ENCODE measurements at places on chromosomes 2 and 18.
A peak's percentile ranks its signal among the peaks of the same experiment; 100 is the strongest.

DNA sequence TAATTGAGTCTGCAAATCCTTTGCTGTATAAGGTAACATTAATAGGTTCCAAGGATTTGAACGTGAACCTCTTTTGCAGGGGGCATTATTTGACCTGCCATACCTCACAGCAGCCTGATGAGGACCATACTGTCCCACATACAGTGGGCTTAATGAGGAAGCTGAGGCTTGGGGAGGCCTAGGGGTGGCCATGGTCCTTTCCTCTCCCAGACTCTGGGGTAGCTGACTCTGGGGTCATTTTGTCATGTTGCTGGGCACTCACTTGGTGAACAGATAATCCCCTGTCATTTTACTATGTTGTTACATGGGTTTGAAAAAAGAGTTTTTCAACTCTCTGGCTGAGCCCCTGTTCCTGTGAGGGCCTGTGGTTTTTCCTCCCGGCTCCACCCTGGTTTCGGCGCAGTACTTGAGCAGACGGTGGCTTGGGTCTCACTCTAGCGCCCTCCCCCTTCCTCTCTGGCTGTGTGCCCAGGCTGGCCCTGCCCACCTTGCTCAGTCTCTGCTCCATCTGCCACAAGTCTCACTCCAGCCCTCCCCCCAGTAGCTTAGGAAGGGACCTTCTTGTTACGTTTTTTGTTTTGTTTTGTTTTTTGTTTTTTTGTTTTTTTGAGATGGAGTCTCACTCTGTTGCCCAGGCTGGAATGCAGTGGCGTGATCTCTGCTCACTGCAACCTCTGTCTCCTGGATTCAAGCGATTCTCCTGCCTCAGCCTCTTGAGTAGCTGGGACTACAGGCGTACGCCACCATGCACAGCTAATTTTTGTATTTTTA is 21.0 kb downstream of the INPP4A start:
- DNase-seq: peak; percentile 83

DNA sequence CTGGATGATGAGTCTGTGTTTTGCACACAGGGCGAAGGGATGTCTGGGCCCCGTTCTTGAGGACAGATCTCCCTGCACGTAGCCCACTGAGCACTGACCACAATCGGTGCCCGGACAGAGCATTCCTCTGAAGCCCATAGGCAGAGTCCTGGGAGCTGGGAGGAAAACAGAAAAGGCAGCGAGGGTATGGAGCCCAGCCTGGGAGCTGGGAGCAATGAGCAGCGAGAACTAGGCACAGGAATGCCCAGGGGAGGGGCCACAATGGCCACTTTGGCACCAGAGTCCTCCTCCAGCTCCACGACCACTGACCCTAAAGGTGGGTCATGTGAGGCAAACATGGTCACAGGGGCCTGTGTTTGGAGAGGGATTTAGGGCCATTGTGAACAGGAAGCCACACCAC is 333.9 kb downstream of the EIPR1 start:
- DNase-seq: no peak

DNA sequence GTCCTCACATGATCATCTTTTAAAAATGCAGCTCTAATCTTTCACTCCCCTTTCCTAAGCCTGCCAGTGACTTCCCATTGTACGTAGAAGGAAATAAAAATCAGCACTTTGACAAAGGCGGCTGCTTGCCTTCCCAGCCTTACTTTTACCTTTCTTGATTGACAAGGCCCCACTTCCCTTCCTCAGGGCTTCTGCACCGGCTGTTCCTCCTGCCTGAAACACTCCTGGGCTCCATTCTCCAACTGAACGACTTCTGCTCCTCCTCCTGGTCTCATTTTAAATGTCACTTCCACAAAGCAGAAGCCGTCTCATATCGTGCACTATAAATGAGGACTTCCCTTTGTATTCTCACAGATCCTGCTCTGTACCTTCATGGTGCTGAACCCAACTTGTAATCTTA is 56.1 kb downstream of the OSBPL6 start:
- no peak for DNase-seq

- DNase-seq: no peak
Measured at GRCh38 chr2:219406861-219407230, 11.3 kb upstream of the DES start.

DNA sequence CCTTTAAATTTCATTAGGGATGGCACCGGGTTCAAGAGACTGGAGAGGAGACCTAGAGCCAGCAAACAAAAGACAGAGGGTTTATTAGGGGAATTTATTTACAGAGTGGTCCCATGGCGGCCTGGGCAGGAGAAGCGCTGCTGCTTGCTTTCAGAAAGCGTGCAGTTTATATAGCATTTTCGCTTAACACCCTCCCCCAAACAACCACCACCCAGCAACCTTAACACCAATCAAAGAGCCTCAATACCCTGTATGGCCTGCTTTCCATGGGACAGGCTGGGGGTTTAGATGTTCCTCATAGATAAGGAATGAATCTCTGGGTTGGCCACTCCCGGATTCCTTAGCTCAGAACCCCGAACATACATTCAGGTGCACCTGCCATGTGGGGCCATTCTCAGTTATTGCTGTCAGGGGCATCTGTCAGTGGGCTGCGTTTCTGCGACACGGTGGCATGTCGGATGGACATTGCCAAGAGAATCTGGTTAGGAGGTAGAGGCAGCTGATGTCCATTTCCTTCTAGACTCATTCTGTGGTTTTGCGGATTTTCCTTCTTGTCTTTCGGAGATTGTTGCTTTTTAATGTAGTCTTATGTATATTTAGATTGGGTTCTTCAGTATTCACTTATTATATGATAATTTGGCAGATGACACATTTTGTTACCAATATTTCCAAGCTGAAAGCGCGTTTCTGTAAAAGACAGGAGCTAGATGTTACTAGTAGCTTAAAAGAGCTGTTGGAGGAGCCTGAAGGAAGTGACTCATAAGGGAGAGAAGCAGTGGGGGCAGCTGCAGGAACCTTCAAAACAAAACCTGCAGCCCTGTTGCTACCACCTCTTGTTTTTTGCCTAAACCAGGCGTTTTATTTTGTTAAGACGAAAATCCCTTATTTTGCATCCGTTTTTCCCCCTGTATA is 7.2 kb downstream of the AGAP1 start:
- DNase-seq: peak; percentile 25

DNA sequence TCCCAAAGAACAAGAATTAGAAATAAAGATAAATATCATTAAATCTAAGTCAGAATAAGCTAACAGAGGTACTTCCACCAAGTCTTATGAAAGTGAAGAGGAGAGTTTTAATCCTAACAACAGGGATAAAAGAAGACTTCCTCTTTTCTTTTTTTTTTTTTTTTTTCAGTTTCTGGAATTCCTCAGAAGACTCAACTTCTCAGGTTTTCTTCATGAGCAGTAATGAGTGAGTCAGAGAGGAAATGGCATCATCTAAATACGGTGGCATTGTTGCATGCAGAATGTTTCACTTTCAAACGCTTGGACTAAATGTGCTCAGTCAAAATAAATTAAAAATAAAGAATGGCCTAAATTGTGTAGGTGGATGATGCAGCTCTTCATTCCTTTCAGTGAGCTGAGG is 45.6 kb upstream of the ARHGAP15 start:
- peak; percentile 15 for DNase-seq

DNA sequence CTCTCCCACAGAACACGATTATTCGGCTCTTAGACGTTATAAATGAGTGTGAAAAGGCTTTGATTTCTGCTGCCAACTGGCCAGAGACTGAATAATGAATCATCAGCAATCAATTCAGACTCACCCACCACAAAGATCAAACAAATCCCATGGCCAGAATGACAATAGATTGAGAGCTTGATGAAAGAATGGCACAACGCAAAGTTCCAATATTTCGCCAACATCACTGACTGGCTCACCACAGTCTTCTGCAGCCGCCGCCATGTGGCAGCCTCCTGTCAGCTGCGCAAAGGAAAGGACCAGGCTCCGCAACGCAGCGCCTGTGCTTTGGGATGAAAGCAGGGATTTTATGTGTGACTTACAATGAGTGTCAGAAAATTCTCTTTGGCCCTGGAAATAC is 104.4 kb upstream of the SOX11 start:
- no peak for DNase-seq
